ENCODE measurements at places on chromosomes 16 and 17. TPM values are rescaled to one million over a fixed set of nuclear protein-coding genes. Genes with fewer than 3 reads are reported as not detected.

DNA sequence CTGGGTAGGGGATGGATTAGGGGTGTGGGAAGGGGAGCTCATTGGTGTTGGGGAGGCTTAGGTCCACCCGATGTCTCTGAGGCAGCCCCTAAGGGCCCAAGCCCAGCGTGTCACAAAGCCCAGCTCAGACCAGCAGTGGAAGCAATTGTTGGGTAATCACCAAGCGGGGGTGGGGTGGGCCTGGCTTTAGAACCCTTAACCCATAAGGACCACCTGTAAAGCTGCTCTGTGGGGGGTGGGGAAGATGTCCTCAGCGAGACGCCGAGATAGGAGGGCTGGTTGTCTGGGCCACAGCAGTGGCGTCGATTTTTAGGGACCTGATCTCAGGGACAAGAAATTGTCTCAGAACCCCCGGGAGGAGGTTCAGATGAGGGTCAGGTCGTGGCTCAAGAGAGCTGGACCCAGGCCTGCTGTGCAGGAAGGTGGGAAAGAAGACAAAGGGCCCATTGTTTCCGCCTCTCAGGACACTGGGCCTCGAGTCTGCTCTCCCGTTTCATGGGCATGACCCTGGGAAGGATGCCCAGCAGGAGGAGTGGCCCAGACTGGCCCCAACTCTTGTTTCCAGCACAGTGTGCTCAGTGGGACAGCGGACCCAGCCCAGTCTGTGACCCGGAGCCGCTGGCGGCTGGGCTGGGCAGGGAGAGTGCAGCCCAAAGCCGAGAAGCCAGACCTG lies 15.9 kb downstream of the ST6GALNAC2 start:
- no peak for DNase-seq

The CACNG5 gene
- total RNA-seq: not detected

The IRX3 gene
- 2.1 TPM for total RNA-seq

DNA sequence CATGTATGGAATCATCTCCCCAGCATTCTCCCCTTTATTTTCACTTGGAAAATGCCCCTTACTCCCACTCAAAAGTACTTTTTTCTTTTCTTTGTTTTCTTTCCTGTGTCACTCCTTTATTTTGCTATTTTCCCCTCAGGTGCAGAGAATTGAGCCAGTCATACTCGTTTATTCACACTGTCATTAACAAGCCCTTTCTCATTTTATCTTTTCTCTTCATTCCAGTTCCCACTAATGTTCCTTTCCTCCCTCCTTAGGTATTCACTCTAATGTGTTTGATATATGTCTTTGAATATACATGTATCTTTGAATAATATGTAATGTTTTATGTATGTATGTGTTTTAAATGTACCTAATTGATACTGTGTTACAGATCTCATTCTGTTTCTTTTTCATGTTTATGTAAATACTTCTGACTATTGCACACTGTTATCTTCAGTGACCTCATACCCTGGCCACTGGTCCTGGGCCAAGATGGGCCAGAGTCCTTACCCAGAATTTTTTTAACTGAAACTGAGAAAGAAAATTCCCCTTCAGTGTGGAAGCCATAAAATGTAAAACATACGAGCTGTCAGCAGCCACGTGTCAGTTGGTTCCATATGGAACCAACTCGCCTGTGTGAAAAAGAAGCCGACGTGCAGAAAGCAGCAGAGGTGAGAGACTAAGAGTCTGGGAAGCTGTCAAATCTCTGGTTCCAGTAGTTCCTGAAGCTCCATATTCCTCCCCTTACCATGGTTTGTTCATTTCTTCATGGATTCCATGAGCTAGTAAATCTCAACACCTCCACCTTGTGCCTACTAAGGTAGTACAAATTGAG lies 5.8 kb downstream of the SRR start:
- no peak for DNase-seq

GRCh38 chr16:55701442-55702319 lies 45.9 kb downstream of the SLC6A2 start:
- DNase-seq: peak; percentile 39

DNA sequence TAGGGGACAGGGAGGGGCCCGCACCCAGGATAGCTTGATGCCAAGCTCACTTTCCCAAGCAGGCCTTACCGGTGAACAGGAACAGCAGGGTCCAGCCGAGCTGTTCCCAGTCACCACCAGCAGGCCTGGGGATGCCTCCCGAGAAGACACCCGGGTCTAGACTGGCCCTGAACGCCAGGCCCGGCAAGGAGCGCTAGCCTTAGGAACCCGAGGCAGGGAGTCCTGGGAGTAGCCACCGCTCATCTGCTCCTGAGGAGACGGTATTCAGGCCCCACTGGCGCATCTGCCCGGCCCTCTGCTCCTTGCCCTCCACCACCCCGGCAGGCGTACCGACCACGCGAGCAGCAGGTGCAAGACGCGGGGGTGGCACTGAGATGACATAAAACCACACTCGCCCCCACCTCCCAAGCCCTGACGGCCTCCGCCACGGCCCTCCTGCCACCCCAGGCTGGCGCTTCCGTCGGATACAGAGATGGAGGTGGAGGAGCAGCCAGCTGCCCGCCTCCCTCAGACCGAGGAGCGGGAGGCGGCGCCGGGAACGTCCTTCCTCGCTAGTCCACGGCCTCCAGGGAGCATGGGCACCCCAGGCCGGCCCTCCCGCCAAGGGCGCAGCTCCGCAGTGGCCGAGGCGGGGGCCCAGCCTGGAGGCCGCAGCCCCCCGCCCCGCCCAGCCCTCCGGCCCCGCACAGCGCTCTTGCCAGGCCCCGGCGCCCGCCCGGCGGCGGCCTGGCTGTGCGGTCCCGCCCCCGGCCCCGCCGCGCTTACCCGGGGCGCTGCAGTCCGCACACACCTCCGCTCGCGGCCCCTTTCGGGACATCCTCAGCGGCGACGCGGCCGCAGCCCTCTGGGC lies 661 bp downstream of the GIT1 start:
- no peak for DNase-seq

- DNase-seq: no peak
Observed at GRCh38 chr17:56772442-56772841, 61.3 kb downstream of the C17orf67 start.

DNA sequence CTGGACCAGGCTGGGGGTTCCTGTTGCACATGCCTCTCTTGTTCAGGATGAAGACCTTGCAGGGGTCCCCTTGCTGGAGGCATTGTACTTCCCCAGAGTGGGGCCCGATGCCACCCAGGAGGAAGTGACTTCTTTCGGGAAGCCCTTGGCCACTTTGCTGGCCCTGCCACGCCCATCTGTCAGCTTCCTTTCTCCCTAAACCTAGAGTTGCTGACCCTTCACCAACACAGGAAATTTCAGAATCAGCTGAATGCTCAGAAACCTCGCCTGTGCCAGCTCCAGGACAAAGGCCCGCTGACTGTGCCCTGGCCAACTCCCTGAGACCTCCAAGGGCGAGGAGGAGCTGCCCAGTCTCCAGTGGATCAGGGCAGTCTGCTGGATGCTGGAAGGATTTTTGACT lies 26.7 kb downstream of the WNT9B start:
- no peak for DNase-seq

DNA sequence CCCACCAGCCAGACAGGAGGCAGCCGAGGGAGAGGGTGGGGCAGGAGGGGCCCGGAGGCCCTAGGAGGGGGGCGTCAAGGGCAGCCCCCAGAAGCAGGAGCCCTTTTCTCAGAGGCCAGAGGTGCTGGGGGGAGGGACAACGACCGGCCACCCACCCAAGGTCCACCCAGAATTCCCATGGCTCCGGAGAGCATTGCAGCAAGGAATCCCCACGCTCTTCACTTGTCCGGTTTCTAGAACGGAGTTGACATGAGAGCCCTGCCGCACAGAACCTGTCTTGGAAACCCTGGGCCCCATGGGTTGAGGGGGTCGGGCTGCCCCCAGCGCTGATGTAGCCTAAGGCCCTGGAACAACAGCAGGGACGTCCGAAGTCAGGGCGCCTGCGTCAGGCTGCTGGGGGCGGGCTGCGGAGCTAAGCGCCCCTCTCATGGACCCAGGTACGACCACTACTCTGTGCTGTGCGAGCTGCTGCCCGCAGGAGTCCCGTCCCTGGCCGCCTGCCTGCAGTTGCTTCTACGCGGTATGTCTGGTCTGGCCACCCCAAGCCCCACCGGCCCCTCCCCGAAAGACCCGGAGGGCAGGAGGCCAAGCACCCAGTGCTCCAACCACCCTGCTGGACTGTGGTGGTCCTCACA lies 11.2 kb downstream of the CYBC1 start:
- no peak for DNase-seq

The GHDC gene
- total RNA-seq: 6.8 TPM

GRCh38 chr17:39775031-39775430 lies 37.3 kb downstream of the GRB7 start:
- no peak for DNase-seq

The OSBPL7 gene
- total RNA-seq: 1.3 TPM

DNA sequence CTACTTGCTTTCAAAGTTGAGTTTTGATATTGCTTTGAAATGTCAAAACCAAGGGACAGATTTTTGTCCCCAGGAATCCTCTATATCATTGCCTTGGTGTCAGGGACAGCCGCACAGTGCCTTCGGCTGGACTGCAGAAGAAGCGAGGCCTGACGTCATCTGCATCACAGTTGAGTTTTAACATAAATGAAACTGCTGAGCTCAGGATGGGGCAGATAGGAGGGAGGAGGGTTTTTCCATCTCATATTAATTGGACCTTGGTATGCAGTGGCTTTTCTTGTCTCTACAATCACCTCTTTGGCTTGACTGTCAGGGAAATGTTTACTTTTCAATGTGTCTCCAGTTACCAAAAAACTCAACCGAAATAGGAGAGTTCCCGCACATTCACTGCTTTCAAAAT lies 111.3 kb downstream of the AATF start:
- no peak for DNase-seq

The ST6GALNAC2 gene
- total RNA-seq: 64.4 TPM

The PIRT gene
- total RNA-seq: not detected

DNA sequence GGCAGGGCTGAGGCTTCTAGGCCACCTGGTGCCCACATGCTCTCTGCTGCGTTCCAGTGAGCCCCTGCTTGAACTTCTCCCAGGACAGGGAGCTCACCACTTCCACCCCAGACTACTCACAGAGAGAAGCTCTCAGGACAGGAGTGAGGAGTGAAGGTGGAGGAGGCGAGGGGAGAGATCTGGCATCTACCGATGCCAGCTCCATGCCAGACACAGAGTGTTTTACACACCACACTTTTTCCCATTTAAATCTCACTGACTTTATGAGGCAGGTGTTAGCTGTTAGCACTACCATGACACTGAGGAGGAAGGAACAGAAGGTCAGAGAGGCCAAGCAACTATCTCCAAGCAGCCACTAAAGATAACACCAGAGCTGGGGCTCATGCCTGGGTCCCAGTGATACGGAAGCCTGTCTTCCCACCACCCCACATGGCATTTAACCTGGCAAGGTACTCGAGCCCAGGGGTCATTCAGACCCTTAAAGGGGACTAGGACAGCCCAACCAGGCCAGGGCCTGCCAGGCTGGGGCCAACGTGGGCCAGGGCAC lies 6.8 kb downstream of the FAM83G start:
- DNase-seq: no peak

DNA sequence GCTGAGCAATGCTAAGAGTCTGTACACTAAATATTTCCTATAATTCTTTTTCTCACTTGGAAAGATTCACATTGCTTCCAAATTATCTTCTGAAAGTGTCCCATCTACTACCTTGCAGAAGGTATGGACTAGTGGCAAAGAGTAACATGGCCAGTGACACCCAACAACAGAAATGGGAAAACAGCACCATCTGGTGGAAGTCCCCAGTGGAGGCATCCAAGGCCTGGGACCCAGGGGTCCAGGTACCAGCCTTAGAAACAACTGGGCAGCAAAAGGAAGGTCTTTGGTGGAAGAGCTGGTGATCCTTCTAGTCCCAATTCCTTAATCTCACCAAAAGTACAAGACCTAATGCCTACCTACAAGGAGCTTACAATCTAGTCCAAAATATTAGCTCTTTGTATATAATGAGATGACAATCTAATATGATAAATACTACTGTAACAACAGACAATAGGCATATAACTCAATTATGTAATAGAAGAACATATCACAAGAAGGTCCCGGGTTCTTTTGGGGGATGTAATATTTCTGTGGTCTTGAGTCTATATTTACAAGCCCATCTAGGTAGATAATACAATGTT lies 55.3 kb downstream of the SKAP1 start:
- DNase-seq: peak; percentile 11

The ITPRIPL2 gene
- 18.7 TPM for total RNA-seq

DNA sequence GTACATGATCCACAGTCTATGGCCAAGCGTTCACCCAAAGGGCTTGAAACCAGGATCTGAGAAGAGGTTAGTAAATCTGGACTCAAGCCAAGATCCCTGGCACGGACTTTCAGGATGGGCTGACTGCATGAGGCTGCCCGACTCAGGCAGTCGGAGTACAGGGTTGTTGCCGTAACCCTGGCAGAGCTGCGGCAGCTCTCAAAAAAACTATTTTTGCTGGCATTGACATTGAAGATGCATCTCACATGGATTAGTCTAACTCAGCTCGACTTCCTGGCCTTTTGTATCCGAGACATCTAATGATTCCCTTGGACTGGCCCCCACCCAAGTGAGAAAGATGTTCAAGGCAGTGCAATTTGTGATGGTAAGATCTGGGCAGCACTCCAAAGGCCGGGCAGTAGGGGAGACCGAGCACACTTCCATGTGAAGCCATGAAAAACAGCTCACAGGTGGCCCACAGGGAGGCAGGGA lies 6.2 kb downstream of the SLC47A1 start:
- no peak for DNase-seq

GRCh38 chr17:33277436-33278100 lies 15.5 kb downstream of the ASIC2 start:
- DNase-seq: no peak

DNA sequence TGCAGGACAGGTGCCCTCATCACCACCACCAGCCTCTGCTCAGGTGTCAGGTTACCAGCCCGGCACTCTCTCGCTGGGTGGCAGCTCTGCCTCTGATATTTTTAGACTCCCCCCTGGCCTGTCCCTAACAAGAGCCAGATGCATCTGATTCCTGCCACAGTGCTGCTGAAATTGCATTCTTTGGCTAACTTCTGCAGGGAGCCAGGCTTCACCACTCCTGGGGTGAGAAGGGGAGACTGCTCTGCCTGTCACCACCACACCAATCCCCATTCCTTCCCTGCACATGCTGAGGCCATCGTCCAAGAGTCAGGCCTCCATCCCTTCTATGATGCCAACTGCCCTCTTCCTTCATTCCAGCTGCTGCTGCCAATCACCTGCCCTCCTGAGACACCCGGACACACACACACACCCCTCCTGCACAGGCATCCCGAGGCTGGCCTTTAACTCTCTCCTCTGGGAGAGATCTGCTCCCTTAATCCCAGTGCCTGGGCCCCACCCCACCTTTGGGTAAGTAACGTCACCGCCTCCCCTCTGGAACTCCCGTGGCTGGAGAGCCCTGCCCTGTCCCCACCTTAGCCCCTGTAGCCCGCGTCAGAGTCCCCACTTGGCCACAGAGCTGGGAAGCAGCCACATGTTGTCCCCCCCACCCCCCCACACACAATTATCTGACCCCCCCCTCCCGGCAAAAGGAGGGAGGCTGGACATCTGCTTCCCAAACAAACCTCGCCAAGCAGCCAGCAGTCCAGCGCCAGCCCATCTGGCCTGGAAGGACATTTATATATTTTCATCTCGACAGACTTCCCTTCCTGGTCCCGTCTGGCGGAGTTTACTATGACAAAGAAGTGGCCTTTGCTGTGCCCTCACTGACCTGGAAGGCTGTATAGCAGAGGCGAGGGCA lies 2.8 kb downstream of the EMP2 start:
- DNase-seq: no peak

The PIMREG gene
- total RNA-seq: 0.13 TPM

Data from bronchial epithelial cell (primary cell).